Activated gamma-delta T cell treated with Interleukin-2 at 50 U/mL for 16 hours (primary cell): ENCODE measurements at places on chromosomes 7 and 10.

DNA sequence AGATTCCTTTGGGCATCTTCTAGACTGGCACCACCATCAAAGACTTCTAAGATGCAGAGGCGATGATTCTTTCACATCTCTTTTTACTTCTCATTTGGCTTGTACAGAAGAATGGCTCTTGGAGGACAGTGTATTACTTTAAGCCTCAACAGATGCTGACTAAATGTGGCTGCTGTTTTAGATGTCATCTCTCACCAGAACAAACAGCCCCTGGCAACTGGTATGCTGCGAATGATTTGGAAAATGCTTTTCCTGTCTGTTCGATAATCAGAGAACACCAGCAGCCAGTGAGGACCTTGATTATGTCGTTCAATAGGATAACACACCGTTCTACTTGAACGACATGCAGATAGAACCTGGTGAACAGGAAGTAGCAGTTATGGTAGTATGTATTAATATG, 131.8 kb downstream of the RNF216 start:
- DNase-seq: no peak

DNA sequence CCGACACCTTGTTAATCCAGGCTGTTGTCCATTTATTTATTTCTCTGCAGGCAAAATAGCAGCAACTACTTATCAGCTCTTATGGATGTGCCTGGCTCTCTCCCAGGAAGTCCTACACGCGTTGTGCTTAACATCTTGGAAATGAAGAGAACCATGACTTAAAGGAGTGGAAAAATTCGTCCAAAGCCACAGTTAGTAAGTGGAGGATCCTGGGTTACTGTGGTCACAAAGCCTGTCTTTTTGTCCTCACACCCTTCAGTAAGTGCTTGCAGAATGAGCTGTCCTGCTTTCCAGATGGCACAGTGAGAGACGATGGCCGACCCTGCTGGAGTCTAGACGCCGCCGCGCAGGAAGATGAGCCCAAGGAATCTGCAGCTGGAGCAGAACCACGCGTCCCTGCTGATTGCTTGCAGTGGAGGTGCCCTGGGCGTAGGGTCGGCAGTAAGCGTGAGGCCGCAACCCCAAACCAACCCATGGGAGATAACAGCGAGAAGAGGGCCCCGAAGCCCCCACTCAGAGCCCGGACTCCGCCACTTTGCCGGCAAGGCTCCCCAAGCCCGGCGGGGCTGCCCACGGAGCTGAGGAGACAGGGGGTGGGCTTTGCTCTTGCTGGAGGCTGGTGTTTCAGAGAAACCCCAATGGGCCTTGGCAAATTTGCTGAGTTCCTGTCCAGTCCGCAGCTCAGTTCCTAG, 178.6 kb downstream of the CXCL12 start:
- DNase-seq: no peak

DNA sequence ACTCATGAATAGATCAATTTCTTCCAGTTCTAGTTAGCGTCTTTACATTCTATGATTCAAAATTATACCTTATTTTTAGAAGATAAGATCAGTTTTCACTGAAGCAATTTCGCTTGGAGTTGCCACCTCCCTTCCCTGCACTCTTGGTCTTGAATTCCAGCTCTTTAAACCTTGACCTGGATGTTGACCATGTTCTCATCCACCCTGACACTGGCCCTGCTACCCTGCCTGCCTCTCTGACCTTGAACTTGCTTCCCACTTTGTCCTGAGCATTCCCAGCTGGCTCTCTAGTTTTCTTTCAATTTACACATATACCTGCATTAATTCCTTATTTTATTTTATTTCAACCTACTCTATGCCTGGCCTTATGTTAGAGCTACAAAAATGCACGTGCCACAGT, 274.9 kb upstream of the IGFBP3 start:
- DNase-seq: no peak

- no peak for DNase-seq
These were observed 16.1 kb upstream of the PALD1 start for GRCh38 chr10:70462349-70462984.

- DNase-seq: no peak
These were observed 71.8 kb upstream of the GATA3 start for GRCh38 chr10:7982727-7983126.

GRCh38 chr7:107387573-107388219, 82.2 kb upstream of the GPR22 start:
- no peak for DNase-seq

GRCh38 chr10:34988397-34989067, 101.6 kb downstream of the CUL2 start:
- no peak for DNase-seq

DNA sequence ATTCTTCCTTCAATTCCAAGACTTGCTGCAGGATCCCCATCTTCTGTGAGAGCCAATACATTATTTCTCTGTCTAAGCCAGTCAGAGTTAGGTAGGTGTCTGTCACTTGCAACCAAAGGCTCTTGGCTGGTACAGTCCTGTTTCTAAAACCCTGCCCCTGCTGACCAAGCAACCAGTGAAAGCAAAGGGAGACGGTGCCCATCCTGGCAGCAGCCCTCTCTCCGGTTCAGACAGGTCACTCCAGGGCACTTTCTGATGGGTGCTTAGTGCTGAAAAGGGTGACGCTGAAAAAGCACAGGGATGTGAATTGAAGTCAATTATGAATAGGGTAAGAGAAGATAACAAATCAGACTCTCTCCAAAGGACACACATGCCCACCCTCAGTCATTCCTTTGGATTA, 37.5 kb downstream of the SPOCK2 start:
- DNase-seq: no peak

DNA sequence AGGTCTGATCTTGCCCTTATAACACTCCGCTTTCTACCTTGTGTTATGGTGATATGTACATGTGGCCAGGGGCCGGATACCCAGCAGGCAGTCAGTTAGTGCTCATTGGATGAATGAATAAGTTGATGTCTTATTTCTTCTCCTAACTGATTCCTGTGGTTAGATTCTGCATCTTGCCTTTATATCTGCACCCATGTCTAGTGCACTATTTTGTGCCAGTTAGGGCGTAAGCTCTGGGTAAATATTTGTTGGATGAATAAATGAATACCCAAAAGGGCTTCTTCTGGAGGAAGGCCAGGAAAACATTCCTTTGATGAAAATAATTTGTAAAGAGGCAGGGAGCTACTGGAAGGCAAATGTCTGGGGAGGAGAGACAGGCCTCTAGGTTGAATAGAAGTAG, 148.2 kb downstream of the CHN2 start:
- no peak for DNase-seq

- no peak for DNase-seq
These were observed 136.6 kb downstream of the SPAG6 start for GRCh38 chr10:22481687-22482539.

- DNase-seq: no peak
These were observed 46.4 kb downstream of the AOAH start for GRCh38 chr7:36677769-36678437.

DNA sequence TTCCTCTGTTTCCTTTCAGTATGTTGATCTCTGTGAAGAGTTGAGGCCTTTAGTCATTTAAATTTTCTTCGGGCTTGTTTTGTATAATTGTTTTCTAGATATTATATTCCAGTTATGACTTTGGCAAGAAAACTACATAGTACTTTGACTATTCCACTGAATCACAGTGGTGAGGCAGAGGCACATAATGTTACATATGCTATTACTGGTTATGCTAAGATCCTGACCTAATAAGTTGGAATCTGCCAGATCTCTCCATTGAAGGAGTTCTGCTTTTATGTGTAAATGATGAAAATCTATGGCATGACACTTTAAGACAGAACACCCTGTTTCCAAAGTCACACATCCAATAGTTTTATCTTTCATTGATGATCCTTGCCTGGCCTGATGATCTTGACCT, 83.7 kb downstream of the CYP2C19 start:
- DNase-seq: no peak

DNA sequence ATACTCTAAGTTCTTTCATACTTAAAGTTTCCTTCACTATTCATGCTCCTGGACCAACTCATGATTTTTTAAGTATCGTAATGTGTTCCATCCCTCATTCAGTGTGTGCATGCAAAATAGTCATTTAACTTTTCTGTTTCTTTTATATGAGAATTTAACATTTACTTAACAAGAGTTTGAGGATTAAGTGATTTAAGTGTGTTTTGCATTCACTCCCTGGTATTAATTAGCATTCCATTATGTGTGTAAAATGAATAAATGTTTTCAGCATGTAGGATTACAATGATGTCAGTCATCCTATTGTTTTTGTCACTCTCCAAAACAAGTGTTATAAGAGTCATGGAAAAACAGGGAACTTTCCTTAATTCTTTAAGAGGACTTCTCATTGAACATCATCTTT, 457.7 kb downstream of the IPMK start:
- DNase-seq: no peak

DNA sequence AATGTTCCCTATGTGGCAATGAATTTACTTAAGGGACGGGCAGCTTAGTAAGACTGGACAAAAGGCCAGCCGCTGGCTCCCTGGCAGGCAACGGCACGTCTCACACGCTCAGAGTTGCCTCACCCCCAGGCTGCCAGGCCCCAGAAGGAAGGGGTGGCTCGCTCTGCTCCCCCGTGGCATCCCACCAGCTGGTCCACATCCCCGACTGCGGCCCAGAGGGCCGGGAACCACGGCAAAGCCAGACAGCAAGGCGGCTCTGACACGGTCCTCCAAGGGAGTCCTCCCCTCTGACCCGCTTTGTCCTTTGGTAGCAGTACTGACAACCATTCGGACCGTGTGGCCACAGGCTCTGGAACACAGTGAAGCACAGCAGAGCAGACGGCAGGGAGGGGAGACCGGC, 34.1 kb downstream of the NUDT1 start:
- DNase-seq: no peak
